ENCODE measurements at places on chromosomes 12 and 14. TPM values are rescaled to one million over a fixed set of nuclear protein-coding genes. Genes with fewer than 3 reads are reported as not detected.

GRCh38 chr12:63935361-63935760 is 90.9 kb downstream of the SRGAP1 start:
- DNase-seq = no peak

DNA sequence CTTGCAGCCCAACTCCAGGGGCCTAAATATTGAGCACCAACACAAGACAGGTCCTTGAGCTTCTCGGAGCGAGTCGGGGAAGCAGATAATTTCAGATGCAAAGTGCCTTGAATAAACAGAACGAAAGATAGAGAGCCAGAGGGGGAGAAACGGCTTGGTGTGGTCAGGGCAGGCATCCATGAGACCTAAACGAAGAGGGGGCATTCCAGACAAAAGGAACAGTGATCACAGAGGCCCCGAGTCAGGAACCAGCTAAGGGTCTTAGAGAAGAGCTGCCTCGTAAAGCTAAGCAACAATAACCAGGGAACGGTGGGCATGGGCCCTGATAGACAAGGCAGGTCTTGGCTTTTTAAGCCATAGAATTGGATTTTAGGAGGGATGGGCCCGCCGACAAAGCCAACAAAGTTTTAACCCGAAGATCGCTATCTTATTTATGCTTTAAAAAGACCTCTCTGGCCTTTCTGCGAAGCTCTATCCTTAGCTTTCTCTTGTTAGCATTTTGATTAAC is 421 bp upstream of the ACADS start:
- DNase-seq = no peak

GRCh38 chr12:25051656-25052195 is 102.8 kb upstream of the BCAT1 start:
- no peak for DNase-seq

DNA sequence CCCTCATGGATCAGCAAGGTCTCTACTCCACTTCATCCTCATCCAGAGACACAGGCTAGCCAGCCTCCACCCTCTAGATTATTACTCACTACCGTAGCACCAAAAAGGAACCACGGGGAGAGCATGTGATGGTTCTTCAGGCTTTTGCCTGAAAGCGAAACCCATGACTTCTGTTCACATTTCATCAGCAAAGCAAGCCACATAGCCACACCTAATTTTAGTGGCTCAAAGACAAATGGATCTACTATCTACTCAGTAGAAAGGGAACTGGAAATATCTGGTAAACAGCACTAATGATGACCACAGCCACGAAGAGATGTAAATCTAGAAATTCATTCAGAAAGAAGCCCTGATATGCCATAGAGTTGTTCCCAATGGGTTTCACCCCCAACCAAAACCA is 51.4 kb downstream of the VCPKMT start:
- no peak for DNase-seq

- no peak for DNase-seq
These were observed 37.4 kb downstream of the GNPTAB start for GRCh38 chr12:101793401-101793800.

DNA sequence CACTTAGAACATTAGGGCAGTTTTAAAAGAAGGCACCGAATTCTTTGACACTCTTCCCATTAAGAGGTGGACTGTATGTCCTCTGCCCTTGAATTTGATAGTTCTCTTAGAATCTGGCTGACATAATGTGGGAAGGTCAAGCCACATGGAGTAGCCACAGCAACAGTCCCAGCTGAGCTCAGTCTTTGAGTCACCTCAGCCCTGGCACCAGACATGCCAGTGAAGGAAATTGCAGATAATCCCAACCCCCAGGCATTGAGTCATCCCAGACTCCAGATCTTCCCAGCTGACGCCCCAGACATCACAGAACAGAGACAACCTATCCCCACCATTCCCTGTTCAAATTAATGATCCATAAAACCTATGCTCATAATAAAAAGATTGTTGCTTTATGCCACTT is 83.4 kb downstream of the GTF2A1 start:
- DNase-seq = no peak

FOXJ2 gene
- 25.9 TPM for total RNA-seq

GRCh38 chr14:89098254-89098653 is 273.8 kb downstream of the TTC8 start:
- DNase-seq = no peak

- no peak for DNase-seq
These were observed 85.7 kb downstream of the PPP2R5E start for GRCh38 chr14:63457498-63457897.

KRT75 gene
- not detected for total RNA-seq

Measured in left ventricle myocardium superior (tissue), 1 donor.